Progenitor cell of endocrine pancreas (in vitro differentiated cells): ENCODE measurements at places on chromosomes 13 and 19. TPM values are rescaled to one million over a fixed set of nuclear protein-coding genes. Genes with fewer than 3 reads are reported as not detected.
A peak's percentile ranks its signal among the peaks of the same experiment; 100 is the strongest.

Gene ZNF791
- total RNA-seq = 22.3 and 24.3 TPM in 2 replicates

Gene LINGO3
- 0.13 and 0.17 TPM in 2 replicates for total RNA-seq

Gene CRB3
- 63.0 and 71.2 TPM in 2 replicates for total RNA-seq

Gene YIPF2
- 49.1 and 53.3 TPM in 2 replicates for total RNA-seq

Gene PCDH17
- 17.5 and 18.9 TPM in 2 replicates for total RNA-seq

DNA sequence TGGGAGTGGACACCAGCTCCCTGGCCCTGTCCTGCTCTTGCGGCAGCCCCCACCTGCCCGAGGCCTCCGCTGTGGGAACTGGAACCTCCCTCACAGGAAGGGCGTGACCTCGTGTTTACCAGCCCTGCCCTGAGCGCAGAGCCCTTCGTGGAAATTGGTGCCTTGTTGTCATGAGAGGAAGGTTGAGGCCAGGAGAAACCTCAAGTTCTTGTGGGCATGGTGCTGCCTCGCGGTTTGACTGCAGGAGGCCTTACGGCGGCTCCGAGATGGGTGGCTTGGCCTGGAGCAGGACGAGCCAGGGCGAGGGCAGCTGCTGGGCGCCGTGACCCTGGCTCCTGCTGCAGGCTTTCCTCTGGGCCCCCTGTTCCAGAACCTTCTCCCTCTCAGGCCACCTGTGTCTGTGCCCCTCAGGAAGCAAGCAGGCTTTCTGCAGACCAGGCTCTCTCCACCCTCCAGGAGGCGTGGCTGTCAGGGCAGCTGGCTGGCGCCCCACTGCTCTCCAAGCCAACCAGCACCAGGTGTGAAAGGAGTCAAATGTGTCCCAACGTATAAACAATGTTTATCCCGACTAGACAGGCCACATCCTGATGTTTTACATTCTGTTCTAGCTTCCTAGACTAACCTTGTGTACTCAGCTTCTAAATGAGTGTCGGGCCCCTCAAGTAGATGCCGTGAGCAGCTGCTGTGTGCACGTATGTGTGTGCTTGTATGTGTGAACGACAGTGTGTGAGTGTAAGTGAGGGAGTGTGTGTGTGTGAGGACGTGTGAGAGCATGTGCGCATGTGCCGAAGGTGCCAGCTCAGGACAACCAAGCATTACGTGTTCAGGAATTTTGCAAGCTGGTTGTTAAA is 10.4 kb upstream of the RASA3 start:
- DNase-seq = no peak

- no peak for DNase-seq
Measured at GRCh38 chr19:16139752-16140151, 3.7 kb upstream of the HSH2D start.

- DNase-seq = no peak
Measured at GRCh38 chr13:29323954-29324353, 271.5 kb downstream of the SLC7A1 start.

GRCh38 chr19:30393729-30394480 is 21.7 kb downstream of the ZNF536 start:
- no peak for DNase-seq

GRCh38 chr13:34942732-34943435 is 814 bp downstream of the NBEA start:
- DNase-seq = peak; percentile 28
